ENCODE measurements at places on chromosomes 12 and 14.

DNA sequence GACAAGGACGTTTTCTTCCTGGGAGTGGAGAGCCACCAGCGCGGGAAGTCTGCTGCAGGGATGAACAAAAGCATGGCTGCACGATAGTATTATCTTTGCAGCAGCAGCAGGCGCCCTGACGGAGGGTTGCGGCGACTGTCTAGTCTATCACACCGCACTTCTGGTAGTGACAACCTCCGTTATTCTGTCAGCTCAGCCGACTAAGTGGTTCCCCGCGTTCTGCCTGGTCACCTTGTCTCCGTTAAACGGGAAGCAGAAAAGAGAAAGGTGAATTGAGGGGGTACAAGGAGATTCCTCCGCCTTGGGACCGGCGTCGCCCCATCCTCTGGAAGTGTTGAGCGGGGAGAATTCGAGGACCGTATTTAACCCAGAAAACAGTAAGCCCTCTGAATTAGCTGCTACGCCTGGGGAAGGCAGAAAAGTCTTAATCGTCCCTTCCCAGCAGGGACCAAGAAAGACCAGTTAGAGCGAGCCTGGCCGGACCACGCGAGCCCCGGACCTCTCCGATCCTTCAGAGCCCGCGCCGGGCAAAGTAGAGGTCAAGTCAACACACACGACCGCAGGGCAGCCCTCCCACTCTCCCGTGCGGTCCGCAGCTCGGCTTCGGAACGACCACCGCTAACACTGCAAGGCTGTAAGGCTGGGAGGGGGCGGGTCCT is 536 bp upstream of the DAAM1 start:
- no peak for DNase-seq

- no peak for DNase-seq
Observed at GRCh38 chr14:21201732-21202462, 46.0 kb upstream of the OR5AU1 start.

- DNase-seq: no peak
Observed at GRCh38 chr12:33438851-33439586, 600 bp downstream of the SYT10 start.

DNA sequence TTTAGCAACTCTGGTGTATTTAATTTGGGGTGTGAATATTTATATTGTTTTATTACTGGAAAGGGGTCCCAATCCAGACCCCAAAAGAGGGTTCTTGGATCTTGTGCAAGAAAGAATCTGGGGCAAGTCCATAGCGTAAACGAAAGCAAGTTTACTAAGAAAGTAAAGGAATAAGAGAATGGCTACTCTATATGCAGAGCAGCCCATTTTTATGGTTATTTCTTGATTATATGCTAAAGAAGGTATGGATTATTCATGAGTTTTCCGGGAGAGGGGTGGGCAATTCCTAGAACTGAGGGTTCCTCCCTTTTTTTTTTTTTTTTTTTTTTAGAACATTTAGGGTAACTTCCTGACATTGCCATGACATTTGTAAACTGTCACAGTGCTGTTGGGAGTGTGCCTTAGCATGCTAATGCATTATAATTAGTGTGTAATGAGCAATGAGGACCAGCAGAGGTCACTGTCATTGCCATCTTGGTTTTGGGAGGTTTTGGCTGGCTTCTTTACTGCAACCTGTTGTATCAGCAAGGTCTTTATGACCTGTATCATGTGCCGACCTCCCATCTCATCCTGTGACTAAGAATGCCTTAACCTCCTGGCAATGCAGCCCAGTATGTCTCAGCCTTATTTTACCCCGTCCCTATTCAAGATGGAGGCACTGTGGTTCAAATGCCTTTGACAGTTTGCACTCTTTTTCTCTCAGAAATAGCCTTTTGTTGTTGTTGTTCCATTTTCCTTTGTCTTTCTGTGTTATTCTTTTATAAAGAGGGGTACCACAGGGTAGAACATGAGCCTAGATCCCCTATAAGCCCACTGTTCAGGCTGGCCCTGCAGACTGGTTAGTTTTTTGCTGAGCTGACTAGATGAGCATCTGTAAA is 75.5 kb upstream of the DCD start:
- peak; percentile 37 for DNase-seq

- DNase-seq: no peak
Observed at GRCh38 chr12:911191-911826, 38.2 kb downstream of the RAD52 start.

DNA sequence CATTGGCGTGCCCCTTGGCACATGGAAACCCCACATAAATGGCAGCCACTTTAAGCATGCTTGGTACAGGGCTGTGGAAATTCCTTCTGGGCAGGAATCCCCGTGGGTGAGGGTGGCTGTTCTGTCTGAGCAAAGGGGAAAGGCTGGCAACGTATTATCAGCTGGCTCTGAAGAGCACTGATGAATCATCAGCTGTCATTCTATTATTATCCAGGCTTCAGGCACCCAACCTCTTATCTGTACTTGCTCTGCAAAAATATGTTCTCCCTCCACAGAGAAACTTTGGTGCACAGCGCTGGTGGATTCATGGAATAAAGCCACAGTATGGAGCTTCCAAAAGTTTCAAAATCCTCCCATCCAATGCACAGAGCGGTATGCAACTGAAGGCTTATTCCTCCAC is 167.1 kb downstream of the TBX5 start:
- no peak for DNase-seq

- no peak for DNase-seq
Observed at GRCh38 chr14:83257466-83258439, 1724.1 kb upstream of the SEL1L start.

DNA sequence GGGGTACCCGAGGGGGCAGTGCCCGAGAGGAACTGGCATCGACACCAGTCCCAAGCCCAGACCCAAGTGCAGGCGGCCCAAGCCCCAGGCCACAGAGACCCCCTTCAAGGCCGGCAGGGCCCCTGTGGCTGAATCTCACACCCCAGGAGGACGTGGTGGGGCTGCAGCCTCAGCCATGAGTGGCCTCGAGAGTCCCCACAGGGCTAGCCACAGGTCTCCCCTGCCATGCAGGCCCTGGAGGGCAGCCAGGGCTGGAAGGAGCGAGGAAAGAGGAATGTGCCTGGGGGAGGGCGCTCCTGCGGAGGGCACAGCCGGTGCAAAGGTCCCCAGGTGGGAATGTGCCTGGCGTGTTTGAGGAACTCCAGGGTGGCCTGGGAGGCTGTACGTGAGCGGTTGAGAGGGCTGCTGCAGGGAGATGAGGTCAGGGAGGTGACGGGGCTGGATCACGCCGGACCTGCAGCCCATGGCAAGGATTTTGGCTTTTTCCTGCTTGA is 86.1 kb downstream of the NCOR2 start:
- DNase-seq: no peak

- no peak for DNase-seq
Observed at GRCh38 chr14:104385531-104386101, 193.9 kb upstream of the C14orf180 start.

DNA sequence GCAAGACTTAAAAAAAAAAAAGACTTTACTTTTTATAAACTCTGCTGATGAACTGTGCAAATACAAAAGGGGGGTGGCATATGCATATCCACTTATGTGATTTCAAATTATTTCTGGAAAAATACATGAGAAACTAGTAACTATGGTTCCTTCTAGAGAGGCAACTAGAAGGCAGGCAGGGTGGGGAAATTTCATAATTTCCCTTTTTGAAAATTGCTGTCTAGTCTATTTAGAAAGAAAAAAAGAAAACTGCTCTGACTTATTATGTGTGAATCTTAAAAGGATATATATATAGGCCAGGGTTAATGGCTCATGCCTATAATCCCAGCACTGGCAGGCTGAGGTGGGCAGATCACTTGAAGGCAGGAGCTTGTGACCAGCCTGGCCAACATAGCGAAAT is 42.3 kb downstream of the ANAPC7 start:
- DNase-seq: no peak

DNA sequence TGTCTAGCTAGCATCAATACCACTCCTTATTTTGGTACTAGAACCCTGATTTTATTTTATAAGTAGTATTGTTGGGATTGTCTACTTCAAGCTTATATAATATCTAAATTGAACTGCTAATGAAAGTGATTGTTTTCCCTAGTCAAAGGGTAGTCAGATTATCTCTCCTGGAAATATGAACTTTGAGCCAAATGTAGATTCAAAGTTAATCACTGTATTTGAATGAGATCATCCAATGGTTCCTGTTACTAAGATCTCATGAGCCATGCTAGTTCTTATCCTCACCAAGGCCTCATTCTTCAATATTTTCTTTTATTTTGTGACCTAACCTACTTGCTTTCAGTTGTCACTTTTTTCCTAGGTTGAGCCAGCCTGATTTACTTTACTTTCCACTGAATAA is 276.7 kb downstream of the RASSF9 start:
- no peak for DNase-seq

DNA sequence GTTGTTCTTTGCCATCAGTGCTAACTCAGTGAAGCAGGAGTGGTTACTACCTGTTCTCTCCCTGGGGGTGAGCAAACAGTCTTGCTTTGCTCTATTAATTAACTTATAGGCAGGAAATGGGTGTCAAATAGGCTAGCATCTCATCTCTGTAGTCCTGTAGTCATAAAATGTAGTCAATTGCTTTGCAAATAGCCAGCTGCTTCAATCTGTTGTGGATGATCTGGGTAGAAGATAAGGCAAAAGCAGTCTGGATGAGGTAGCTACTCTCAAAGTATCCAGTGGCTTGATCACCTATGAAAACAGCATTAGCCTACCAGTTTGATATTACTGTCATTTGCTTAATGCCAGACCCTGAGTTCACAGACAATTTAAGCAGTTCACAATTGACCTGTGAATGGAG is 369.0 kb upstream of the TMTC1 start:
- no peak for DNase-seq

DNA sequence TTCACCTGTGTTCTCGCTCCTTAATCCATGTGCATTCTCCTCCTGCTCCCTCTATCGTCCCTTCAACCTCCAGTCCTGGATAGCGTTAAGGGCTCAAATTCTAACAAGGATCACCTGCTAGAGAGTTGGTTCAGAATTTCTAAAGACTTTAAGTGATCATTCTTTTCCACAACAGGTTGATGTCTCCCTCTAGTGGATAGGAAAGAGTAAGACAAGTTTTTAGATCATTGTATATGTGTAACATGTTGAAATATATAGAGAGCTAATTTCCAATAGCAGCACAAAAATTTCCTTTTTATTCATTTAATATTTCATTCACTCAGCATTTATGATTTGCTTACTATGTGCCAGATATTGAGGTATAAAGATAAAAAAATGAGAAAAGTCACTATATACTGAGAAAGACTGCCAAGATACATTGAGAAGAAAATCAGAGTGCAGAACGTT is 9.3 kb upstream of the ESR2 start:
- DNase-seq: peak; percentile 47

DNA sequence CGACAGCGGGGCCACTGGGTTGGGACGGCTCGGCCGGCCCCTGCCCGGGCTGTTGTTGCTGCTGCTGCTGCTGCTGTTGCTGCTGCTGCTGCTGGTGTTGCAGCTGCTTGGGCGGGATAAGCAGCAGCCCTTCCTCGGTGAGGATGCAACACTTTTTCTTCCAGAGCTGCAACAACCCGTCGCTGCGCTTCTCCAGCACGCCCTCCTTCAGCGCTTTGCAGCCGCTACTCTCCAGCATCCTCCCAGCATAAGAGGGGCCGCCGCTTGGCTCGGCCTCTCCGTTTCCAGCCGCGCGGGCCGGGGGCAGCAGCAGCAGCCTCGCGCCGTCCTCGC is 529 bp downstream of the PHLDA1 start:
- no peak for DNase-seq

DNA sequence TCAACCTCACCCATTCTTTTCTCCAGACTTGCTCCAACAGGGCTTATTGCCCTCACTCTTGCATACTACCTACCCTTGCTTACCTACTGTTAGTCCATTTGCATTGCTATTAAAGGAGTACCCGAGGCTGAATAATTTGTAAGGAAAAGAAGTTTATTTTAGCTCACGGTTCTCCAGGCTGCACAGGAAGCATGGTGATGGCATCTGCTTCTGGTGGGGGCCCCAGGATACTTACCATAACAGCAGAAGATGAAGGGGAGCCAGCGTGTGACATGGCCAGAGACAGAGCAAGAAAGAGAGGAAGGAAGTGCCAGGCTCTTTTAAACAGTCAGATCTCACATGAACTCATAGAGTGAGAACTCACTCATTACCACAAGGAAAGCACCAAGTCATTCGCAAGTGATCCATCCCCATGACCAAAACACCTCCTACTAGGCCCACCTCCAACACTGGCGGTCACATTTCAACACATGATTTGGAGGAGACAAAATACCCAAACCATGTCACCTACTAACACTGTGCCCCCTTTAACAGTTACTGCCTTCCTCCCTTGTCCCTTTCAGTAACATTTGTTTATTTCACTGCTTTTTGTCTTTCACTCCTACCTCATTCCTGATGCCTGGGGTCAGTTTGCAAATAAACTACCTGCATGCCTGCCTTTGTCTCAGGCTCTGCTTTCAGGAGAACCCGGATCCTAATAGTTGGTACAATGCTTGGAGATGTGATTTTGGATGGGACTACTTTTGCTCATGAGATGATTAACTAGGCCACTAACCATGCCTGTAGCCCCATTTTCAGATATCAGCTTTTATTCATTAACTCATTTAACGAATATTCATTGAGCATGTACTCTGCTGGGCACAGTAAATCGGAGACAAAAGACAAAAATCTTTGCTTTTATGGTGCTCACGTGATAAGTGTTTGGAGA is 41.6 kb upstream of the CSRP2 start:
- peak; percentile 8 for DNase-seq

DNA sequence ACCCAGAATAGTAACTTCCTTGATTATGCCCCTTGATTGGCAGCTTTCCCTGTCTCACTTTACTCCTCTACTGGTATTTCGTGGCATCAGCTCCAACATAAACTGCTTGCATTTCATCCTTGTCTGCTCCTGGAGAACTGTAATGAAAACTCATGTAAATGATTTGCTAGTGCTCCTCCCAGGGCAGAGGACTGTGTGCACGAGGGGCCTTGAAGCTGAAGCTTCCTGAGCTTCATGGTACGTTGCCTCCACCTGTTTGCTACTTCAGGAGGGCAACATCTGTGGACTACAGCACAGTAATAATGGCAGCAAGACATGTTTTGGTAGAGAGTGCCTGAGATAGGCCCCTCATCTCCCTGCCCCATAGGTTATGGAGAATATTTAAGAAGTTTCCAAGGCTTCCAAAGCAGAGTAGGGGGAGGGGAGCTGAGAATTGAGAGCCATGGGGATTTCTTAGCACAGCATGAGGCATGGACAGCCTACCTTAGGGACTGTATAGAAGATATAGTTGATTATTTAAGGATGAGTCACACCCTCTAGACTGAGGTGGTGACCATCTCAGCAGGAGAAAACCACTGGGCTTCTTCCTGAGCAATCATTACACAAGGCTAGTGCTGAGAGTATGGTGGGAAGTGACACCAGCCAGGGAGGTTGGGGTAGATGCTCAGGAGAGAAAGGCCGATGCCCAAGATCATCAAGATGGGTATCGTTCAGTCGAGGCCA is 29.5 kb downstream of the CCDC198 start:
- no peak for DNase-seq

DNA sequence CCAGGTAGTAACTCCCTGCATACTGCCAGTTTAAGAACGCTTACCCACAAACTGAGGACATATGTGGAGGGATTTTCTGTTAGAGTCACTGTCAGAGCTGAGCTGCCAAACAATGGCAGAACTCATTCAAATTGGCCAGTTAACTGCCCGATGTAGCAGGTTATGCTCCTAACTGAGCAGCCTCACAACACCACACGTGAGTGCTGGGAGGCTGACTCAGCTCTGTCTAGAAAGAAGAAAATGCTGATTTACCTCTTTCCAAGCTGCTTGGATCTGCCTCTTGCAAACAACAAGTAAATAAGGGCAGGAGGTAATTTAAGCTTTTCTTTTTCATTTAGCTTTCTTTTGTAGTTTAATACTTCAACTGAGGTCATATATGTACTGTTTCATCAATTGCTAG is 195.6 kb downstream of the PELI2 start:
- DNase-seq: no peak

GRCh38 chr12:3630621-3631271 is 122.2 kb downstream of the CRACR2A start:
- peak; percentile 7 for DNase-seq
